Stimulated activated CD4-positive, alpha-beta T cell treated with anti-CD3 and anti-CD28 coated beads, Interleukin-1b, Interleukin-23, amount 100 ng/mL, for 1 hour (primary cell): ENCODE measurements at places on chromosomes 7 and 10.

GRCh38 chr7:1027242-1028043, 16.9 kb upstream of the GPR146 start:
- no peak for DNase-seq

DNA sequence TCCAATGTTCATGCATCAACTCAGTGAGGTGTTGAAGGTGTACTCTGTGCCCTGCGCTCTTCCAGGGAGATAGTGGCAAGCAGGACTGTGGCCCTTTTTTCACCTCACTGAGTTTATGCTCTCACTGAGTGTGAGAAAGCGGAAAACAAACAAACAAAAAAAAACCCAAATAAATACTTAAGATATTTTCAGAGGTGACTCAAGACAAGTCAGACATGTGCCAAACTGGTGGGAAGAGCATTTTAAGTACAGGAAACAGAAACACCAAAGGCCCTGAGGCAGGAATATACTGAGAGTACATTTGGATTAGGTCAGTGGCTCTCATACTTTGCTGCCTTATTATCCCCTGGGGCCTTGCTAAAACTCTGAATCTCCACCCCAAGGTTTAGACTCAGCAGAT, 111.9 kb upstream of the IGFBP3 start:
- no peak for DNase-seq

DNA sequence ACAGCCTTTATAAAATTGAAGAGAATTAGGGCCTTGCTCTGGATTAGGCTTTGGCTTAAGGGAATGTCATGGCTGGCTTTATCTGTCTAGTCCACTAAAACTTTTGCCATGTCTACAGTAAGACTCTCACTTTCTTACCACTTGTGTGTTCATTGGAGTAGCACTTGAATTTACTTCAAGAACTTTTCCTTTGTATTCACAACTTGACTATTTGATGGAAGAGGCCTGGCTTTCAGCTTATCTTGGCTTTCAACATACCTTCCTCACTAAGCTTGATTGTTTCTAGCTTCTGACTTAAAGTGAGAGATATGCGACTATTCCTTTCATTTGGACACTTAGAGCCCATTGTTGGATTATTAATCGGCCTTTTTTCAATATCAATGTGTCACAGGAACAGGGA, 96.1 kb downstream of the TPST1 start:
- DNase-seq: no peak

GRCh38 chr10:31424473-31424872, 105.5 kb downstream of the ZEB1 start:
- DNase-seq: no peak

DNA sequence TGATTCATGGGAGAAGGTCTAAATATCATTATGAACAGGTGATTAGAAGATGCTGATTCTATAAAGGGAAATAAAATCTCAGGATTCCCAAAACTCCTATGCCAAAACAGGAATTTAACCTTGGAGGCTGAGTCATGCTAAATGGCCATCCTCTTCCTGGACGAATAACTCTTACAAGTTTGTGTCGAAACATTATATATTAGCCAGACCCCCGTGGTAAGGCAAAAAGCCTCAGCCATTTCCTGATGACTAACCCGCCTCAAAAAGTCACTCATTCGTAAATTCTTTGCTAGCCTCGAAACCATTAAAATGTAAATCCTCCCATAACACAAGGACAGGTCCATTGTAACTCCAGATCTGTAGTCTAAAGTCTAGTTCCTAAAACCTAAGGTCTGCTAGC, 32.0 kb downstream of the CUL2 start:
- DNase-seq: no peak

DNA sequence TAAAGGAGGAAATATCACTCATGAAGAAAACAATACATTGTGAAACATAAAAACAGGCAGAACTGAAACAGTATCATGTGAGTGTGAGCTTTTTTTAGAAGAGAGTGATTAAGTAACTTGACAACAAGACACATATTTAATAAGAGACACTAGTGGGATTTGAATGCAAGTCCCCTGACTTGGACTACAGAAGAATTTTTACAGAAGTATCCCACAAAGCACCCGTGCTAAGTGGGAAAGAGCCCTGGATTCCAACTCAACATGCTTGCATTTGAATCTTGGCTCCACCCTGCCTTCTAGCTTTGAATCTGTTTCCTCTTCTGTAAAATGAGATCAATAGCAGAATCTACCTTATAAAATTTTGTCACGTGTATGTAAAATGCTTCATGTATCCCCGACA, 166.2 kb downstream of the ZNF365 start:
- DNase-seq: no peak

DNA sequence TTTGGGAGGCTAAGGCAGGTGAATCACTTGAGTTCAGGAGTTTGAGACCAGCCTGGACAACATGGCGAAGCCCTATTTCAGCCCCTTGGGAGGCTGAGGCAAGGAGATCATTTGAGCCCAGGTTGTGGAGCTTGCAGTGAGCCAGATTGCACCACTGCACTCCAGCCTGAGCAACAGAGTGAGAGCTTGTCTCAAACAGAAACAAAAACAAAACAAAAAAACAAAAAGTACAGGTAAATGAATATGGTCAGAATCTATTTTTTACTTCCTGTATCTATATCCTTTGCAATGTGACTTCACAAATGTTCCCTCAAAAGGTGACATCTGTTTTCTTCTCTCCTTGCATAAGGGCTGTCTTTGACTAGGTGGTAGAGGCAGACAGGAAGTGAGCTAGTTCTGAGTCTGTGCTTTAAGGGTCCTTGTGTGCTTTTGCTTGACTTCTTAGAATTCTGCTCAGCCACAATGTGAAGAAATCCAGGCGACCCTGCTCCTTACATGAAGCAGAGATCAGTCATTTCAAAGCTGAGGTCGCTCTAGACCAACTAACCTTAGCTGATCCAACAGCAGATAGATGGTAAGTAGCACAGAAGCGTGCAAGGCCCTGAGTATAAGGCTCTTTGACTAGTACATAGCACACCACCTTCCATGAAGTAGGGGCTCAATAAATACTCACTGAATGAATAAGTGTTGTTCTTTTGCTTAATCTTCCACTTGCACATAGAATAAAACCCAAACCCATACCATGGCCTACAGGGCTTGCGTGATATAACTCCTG, 423.2 kb upstream of the PCDH15 start:
- DNase-seq: no peak

GRCh38 chr10:123295644-123296043, 141.4 kb downstream of the BUB3 start:
- DNase-seq: no peak

DNA sequence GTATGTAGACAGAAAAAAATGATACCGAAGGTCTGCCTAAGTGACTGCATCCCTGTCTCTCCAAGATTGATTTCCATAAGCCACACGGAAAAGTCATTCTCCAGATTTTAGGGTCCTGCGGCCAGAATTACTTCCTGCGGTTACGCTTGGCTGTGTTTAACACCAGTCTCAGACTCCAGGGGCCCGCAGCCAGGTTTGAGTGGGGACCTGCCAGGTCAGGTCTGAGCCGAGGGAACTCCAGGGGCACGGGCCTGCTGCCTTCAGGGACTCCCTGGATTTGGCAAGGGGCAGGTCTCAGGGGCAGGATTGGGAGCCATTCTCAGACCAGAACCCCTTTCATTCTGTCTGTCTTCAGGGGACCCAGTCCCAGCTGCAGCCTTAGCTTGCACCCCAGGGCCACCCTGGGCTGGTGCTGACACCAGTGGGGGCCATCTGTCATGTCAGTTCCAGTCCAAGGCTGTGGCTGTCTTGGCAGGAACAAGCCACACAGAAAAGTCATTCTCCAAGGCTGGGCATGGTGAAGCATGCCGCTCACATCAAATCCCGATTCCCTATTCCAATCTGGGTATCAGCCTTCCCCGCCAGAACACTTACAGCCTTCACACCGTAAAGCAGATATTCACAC, 39.0 kb downstream of the TMEM120A start:
- DNase-seq: no peak
